ENCODE measurements at places on chromosomes 7 and 10.

GRCh38 chr7:68031180-68031943 lies 1034.7 kb downstream of the TYW1 start:
- ATAC-seq: no peak

- ATAC-seq: no peak
These were observed 117.8 kb downstream of the TES start for GRCh38 chr7:116328161-116328560.

DNA sequence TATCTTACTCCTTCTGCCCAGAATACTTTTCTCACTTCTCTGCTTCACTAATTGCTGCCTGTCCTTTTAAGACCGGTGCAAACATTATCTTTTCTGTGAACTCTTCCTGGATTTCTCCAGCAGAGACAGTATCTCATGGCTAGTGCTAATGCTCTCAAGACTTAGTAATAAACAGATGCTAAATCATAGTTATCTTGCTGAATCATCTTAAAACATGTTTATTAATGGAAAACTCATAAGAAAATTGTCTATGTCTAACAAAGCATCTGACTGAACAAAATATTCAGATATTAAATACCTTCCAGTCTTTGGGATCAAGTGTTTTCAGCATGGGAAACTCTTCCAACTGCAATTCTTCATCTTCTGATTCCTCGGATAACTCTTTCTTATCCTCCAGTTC lies 3.1 kb downstream of the DNAJC2 start:
- no peak for ATAC-seq

DNA sequence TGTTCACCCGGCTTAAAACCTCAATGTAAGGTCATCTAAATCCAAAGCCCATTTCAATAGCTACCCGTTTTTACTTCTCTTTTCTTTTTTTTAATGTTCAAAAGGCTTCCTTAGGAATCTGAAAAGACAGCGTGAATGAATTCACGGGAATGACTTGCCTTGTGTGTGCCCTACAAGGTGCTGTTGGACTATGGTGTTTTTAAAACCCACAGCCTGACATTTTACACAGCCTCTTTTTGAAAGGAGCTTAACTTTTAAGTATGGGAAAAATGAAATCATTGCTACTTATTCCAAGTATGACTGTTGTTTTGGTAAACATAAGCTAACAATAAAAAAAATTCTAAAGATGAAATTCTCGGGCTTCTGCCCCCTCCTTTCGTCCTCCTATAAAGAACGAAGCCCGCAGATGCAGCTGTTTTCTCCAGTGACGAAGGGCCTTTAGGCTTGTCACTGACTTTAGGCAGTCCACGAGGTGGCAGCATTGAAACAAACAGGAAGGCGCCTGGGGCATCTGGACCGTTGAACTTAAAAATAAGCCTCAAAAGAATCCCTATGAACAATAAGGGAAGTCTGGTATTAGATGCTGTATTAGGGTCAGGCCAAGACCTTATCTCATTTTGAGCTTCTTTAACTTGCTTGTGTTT lies 141.3 kb downstream of the NRP1 start:
- peak; percentile 97 for ATAC-seq

- ATAC-seq: peak; percentile 7
These were observed 250.9 kb downstream of the KIF20B start for GRCh38 chr10:89952325-89952724.

GRCh38 chr7:44103923-44104859 lies at the start of gene AEBP1:
TSS of gene AEBP1 (plus strand) at chr7:44104345. CDS start at chr7:44104666, 321 bp downstream.
- ATAC-seq: peak; percentile 64
